ENCODE measurements at places on chromosomes 2 and 18. TPM values are rescaled to one million over a fixed set of nuclear protein-coding genes. Genes with fewer than 3 reads are reported as not detected.

DNA sequence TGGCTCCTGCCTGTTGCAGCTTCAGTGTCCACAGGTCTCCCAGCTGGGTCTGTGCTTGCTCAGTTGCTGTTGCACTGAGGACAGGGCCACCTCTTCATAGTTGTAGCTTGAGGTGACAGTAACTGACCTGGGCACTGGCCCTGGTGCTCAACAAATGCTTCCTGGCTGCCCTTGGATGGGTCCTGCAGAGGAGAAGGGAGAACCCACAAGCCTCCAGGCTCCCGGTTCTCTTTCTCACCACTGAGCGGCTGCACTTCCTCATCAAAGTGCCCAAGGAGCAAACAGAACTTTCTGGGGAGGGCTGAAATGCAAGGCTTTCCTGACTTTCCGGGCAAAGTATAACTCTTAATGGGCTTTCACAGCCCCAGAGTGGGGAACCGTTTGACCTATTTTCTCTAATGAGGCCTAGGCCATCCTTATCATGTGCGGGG is 38.7 kb downstream of the LCT start:
- no peak for DNase-seq

- peak; percentile 55 for DNase-seq
These were observed 175.7 kb upstream of the TANK start for GRCh38 chr2:160984426-160985077.

DNA sequence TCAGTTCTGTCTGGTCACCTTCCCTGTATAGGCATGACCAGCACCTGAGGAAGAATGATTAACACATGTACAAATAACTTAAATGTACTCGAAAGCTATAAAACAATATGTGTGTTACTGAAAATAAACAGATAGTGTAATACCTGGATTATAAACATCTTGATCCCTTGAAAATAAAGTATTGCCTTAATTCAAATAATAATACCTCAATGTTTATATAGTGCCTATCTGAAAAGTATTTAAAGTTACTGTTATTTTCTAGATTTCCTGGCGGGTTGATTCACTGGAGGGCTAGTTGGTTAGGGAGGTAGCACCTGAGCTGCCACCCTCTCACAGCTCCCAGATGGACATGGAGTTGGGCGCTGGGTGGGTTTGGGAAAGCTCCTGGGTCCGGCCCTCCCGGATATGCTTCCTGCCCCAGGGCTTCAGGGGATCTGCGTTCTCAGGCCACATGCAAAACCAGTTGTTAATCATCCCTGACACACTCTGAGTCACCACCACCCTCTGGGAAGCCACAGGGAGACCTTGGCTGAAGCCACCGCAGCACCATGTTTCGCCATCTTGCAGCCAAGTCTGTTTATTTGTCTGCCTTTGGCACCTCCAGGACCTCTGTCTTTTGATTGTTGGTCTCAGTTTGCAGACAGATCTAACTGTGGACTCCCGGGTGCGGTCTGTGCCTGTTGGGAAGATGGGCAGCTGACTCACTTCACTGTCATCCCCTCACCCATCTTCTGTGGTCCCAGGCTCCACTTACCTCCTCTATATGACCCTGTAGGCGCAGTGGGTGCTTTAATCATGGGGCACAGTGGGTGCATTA is 35.3 kb downstream of the RAB31 start:
- DNase-seq, result no peak

DNA sequence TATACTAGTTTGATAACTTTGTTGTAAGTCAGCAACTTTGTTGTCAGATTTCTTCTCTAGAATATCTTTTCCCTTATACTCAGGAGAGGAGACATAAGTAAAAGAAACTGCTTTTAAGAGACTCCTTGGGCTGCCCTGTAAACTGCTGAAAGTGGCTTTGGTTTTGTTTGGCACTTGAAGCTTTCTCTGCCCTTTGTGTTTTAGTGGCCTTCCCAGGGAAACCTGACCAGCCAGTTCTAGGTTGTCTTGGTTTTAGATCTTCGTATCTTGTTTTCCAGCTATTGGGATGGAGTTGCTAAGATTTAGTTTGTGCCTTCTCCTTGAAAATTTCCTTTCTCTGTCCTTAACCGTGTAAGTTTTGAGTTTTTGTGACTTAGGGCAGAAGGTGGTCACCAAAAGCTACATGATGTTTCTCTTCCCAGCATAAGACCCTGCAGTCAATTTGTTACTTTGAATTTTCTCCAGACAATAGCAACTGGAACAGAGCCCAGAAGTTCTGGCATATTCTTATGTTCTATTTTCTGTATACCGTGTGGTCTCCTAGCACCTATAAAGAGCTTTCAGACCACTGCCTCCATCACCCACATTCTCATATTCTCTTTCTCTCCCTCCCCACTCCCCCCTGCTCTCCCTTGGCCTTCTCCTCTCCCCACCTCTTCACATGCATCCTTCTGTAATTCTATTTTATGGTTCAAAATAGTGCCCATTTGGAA is 81.1 kb downstream of the BOLA3 start:
- DNase-seq, result no peak

- DNase-seq, result no peak
These were observed 8.8 kb upstream of the TMEM87B start for GRCh38 chr2:112046231-112046630.

DNA sequence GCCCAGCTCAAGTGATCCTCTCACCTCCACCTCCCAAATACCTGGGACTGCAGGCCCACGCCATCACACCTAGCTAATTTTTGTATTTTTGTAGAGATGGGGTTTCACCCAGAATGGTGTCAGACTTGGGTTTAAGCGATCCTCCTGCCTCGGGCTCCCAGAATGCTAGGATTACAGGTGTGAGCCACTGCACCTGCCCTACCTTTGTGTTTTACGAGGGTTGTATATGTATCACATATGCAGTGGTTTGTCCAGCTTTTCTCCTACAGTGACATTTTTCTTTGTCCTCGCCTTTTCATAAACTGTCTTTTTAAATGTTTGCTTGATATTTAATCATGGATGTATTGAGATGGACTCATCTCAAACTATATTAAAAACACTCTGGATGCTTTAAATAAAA is 38.5 kb downstream of the AGAP1 start:
- DNase-seq, result no peak

DNA sequence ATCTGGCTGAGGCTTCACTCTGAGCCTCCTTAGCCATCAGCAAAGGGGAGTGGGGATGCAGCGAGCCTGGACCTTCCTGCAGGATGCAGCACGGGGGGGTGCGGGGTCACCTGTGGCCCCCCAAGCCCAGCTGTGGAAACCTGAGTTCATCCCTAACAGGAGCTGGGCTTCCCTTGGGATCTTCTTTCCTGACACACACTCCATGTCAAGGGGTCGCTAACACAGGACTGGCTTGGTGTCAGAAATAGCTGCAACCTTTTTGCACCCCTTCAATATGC is 174.7 kb downstream of the RTP5 start:
- DNase-seq, result no peak

DNA sequence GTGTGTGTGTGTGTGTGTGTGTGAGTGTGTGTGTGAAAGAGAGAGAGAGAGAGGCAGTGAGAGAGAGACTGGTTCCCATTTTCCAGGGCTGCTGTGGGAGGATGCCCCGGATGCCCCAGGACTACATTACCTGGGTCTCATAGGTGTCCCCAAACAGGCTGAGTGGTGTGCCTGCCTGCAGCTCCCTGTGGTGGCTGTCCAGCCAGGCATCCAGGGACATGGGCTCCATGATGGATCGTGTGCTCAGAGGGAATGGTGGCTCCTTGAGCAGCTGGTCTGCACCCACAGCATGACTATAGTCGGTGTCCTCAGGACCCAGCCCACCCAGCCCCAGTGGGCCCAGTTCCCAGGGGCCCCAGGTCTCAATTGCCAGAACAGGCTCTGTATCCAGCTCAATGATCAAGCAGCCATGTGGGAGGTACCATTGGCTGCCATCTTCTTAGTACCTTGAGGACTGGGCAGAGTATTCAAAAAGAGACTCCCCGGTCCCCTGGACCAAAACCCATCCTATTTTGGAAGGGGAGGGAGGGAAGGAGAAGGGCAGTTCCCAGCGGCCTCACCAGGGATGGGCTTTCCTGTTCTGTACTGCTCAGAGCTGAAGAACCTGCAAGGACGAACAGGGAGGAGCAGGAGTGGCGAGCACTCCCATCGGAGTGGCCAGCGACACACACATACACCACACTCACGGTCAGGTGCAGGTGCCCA is 5.8 kb upstream of the OXER1 start:
- DNase-seq, result no peak

- DNase-seq, result no peak
These were observed 621.1 kb upstream of the FANCL start for GRCh38 chr2:58862244-58862643.

DNA sequence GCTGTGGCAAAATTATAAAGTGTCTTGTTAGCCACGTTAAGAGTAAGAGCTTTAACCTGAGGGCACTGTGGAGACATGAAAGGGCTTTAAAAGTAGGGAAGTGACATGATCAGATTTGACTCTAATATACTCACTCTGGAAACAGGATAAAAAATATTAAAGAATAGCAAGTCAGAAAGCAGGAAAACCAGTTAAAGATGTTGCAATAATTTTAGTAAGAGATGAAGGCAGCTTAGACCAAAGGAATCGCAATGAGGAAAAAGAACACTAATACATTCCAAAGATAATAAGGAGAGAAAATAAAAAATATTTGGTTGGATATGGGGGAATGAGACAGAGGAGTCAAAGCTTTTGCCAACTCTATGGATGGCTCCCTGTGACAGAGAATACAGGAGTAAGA is 183.8 kb downstream of the DYM start:
- DNase-seq, result no peak

GRCh38 chr2:213098612-213099011 is 52.8 kb downstream of the IKZF2 start:
- peak; percentile 55 for DNase-seq

DNA sequence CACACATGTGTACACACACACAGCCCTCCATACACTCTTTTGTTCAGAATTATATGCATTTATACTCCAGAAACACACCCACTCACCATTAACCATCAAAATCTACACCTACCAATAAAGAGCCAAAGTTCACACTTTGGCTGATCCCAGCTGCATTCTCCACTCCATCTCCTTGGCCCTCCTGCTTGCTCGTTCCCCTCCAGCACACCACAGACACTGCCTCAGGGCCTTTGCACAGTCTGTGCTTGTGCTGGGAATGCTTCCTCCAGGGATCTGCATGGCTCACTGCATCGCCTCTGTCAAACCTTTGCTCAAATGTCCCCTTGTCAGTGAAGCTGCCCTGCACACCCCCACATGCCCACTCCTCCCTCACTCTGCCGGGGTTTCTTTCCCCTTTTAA is 46.0 kb downstream of the POMC start:
- no peak for DNase-seq

Gene UPP2
- total RNA-seq, result not detected

Gene BOLL
- total RNA-seq, result 0.21 TPM

Gene GNLY
- 2.9 TPM for total RNA-seq

Gene FBXO15
- 0.38 TPM for total RNA-seq

Gene PJVK
- 1.4 TPM for total RNA-seq
